Inflammatory macrophage treated with lipopolysaccharide for 4 hours (primary cell): ENCODE measurements at places on chromosomes 16 and 17.

GRCh38 chr16:80176114-80176513 is 364.7 kb upstream of the DYNLRB2 start:
- no peak for DNase-seq

DNA sequence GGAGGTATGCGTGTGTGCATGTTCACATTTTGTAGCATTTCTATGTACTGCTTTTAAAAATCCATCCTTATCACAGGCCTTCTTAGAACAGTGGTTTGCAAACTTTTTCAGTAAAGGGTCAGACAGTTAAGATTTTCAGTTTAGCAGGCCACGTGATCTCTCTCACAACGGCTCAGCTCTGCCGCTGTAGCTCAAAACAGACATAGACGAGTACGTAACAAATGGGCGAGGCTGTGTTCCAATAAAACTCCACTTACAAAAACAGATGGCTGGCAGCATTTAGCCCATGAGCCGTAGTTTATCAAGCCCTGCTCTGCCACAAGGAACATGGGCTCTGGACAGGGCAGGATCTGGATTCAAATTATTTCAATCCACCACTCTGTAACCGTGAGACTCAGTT is 141.8 kb downstream of the XYLT1 start:
- DNase-seq: no peak

- DNase-seq: peak; percentile 99
Observed at GRCh38 chr16:89873972-89874689, 739 bp downstream of the TCF25 start.

- DNase-seq: no peak
Observed at GRCh38 chr17:46783031-46783593, 35.4 kb downstream of the WNT3 start.

GRCh38 chr16:22262460-22262859 is 34.7 kb upstream of the POLR3E start:
- no peak for DNase-seq

DNA sequence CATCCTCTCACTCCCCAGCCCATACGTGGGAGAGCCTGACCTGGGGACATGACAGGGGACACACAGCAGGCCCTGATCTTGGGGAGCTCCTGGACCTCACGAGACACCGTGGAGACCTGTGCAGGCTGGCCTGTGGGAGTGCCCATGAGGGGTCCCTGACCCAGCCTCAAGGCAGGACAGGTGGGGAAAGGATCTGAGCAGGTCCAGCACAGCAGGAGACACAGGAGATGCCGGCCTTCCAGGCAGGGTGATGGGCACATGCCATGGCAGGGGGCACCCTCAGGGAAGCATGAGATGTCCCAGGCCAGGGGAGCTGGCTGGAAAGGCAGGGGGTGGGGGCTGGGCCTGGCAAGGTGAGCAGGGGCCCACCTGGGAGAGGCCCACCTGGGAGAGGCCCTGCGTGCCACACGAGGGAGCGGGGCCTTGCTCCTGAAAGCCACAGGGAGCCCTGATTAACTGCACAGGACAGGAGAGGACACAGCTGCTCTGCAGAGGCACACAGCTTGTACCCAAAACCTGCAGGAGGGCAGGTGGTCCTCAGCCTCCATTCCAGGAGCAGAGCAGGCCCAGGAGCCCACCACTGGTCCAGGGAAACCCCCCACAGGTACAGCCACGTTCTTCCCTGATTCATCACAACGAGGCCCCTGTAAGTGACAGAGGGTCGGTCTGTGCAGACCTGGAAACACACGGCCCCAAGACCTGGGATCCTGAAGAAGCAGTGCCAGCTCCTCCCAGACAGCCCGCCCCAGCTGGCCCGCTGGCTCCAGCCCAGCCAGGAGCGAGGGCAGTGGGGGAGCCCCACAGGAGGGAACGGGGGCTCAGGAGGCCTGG is 26.6 kb upstream of the KRT17 start:
- no peak for DNase-seq

- no peak for DNase-seq
Observed at GRCh38 chr16:82603784-82604411, 22.9 kb upstream of the CDH13 start.

DNA sequence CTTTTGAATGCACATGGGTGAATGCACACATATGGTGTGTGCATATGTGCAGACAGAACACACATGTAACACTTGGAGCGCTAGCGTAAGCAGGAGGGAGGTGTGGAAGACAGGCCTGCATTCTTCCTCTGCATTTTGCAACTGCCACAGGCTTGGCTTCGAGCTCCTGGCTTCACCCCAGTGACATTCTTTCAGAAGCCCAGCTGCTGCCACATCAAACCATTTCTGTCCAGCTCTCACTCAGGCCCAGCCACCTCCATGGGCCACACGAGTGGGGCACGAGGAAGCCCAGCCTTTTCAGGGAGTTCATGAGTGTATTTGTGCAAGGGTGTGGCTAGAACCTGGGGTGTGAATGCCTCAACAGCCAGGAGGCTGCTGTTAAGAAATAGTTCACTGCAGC is 18.8 kb downstream of the LGALS3BP start:
- no peak for DNase-seq

GRCh38 chr17:63142836-63143235 is 176.8 kb downstream of the TANC2 start:
- no peak for DNase-seq

- DNase-seq: no peak
Observed at GRCh38 chr16:86509759-86510464, 415 bp upstream of the FOXF1 start.

- no peak for DNase-seq
Observed at GRCh38 chr17:15413101-15413771, 54.2 kb downstream of the CDRT4 start.

DNA sequence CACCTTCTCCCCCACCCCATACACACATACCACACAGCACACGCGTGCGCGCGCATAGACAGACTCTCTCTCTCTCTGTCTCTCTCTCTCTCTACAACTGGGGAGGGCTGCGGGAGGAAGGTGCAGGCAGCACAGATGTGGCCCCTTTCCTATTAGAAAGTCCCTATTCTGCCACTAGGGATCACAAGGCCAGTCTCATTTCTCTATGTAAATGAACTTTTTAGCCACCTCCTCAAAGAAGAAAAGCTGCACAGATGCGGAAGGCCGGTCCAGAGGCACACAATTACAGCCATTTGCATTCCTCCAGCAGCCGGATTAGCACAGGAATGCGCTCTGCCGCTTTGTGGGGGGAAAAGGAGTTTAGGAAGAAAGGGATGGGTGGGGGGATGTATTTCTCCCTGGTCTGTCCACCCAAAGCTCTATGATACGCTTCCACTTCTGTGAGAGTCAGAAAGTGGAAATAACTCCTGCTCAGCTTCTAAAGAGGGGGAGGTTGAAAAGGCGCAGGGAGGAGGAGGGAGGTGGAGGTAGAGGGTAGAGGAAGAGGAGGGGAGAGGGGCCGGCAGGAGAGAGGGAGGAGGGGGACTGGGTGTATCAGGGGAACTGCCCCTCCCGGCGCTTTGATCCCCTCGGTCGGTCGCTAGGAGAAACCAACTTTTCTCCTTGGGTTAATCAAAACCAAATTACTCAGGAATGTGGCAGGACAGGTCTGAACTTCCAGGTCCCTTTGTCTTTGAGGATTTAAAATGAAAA is 11.7 kb downstream of the ZFHX3 start:
- DNase-seq: peak; percentile 65

- peak; percentile 72 for DNase-seq
Observed at GRCh38 chr17:28057731-28058246, 15.3 kb downstream of the NLK start.

DNA sequence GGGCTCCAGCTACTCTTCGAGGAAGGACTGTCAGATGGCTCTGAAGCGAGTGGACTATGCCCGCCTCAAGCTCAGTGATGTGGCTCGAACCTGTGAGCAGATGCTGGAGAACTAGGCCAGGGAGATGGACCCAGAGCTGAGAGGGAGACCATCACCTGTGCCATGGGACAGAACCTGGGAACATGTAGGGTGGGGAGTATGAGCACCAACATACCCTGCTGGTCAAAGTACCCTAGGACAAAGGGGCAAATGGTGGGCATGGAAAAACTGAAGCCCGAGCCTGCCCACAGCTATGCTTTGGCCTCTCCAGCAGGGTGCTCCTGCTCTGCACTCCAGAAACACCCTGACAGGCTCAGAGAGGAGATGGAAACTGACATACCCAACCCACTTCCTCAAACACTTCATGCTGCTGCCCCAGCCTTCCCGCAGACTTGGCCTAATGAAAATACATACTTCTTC is 1.9 kb downstream of the MED11 start:
- peak; percentile 94 for DNase-seq

DNA sequence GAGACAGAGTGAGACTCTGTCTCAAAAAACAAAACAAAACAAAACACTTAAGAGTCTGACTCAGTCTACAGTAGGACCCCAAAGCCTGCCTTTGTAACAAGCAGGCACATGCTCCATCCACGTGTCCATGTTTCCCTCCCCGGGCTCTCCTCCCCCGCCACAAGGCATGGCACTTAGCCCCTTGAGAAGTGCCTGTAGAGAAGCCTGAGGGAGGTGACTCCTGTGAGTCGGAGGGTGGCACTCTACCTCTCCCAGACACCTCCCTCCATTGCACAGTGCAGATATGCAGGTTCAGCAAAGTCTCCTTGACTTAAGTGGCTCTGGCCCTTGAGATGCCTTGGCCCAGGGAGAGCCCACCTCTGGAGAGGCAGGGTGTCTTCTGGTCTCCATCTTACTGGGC is 6.8 kb downstream of the FHOD1 start:
- DNase-seq: no peak

DNA sequence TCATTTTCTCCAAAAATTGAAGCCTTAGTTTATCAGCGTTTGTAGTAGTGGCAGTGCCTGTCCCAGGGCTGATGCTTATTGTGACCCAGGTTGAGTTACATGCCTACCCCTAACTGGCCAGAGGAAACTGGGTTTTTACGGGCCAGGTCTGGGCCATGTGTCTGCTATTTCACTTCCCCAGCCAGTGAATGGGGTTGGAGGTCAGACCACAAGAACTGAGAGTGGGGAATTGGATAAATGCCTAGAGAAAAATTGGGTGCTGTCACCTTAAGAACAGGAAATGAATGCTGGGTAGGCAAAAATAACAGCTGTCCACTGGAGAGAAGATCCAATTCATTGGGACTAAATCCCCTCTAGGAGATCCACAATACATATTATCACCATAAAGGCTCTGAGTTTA is 5.2 kb downstream of the ADPRM start:
- DNase-seq: peak; percentile 27

GRCh38 chr17:5913032-5913531 is 157.1 kb upstream of the WSCD1 start:
- no peak for DNase-seq

DNA sequence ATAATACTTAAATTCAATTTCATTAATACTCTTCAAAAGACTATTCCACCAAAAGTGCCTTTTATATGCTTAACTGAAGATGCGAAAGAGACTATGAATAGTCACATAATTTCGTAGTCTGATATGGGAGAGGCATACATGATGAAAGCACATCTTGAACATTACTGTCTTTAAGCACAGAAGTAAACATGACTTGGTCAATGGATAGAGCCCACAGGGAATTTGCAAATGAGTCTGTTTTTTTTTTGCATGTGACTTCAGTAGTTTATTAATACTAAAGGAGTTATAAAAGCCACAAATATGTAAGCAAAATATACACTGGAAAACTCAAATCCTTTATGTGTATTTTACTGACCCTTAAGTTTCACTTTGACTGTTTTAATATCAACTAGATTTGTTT is 15.9 kb downstream of the ADPRM start:
- no peak for DNase-seq
